Natural killer cell (primary cell): ENCODE measurements at places on chromosomes 6 and 20.

GRCh38 chr6:165821754-165822153 lies 158.7 kb upstream of the PDE10A start:
- no peaks in the 10 kb centered on the region for H3K36me3 ChIP-seq
- peaks cover 3% of the 10 kb centered on the region for H3K27me3 ChIP-seq
- H3K4me3 ChIP-seq = no peak overlapping the region
- no peak overlapping the region for H3K27ac ChIP-seq
- DNase-seq = no peak
- H3K4me1 ChIP-seq = no peaks in the 10 kb centered on the region

DNA sequence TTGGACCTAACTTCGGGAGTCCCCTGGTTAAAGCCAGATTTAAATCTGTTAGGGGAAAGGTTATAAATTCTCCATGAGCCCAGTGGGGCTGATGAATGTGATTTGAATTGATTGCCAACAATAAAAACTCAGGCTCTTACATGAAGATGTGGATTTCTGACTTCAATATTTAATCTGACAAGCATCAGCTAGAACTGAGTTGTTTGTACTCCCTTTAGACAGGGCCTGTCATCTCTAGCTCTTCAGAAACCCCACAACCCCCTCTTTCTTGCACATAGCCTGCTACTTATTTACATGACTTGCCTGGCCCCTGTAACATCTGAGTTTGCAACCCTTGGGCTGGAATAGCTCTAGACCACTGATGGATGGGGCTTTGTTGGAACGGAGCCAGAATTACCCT lies 191.6 kb upstream of the PLCB4 start:
- no peak overlapping the region for H3K4me3 ChIP-seq
- DNase-seq = no peak
- no peaks in the 10 kb centered on the region for H3K4me1 ChIP-seq
- H3K27me3 ChIP-seq = no peaks in the 10 kb centered on the region

DNA sequence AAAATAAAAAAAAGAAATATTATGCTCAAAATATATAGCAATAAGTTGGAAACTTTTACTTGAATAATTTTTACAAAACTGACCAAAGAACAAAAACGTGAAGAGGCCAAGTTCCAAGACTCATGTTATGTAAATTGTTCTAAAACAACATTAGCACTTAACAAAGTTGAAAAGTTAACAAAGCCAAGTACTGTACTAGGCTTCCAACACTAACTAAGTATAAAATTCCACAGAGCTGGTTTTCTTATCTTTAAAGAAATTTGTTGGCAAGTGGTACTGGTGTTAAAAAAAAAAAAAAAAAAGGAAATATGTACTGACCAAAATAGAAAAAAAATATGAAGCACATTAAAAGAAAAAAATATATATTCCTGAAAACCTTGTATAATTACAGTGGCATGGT lies 127.8 kb downstream of the SLC16A10 start:
- H3K4me1 ChIP-seq = no peaks in the 10 kb centered on the region
- no peak for DNase-seq
- no peak overlapping the region for H3K4me3 ChIP-seq
- no peaks in the 10 kb centered on the region for H3K36me3 ChIP-seq
- no peak overlapping the region for H3K27ac ChIP-seq

GRCh38 chr20:17504898-17505635 lies 26.1 kb downstream of the BFSP1 start:
- H3K27ac ChIP-seq = peak overlapping the region; percentile 74
- peak; percentile 82 for DNase-seq
- H3K36me3 ChIP-seq = no peaks in the 10 kb centered on the region
- H3K27me3 ChIP-seq = no peaks in the 10 kb centered on the region

DNA sequence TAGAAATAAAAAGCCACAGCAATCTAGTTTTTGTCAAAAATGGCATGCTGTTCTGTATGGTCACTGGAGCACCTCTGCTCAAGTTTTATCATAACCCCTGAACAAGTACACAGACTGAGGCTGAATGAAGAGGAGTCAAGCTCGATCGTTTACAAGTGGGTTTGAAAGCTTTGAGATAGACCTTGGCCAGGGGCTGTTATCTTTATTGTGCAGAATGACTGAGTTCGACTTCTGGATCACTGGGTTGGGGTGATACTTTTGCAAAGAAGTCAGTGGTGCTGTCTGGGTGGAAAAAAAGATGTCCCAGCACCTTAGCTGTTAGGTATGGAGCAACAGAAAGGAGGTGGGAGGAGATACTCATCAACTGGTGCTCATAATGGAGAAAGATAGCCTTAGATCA lies 446.0 kb downstream of the HACE1 start:
- H3K4me3 ChIP-seq = no peak overlapping the region
- no peak overlapping the region for H3K27ac ChIP-seq
- H3K4me1 ChIP-seq = no peaks in the 10 kb centered on the region
- no peak for DNase-seq

DNA sequence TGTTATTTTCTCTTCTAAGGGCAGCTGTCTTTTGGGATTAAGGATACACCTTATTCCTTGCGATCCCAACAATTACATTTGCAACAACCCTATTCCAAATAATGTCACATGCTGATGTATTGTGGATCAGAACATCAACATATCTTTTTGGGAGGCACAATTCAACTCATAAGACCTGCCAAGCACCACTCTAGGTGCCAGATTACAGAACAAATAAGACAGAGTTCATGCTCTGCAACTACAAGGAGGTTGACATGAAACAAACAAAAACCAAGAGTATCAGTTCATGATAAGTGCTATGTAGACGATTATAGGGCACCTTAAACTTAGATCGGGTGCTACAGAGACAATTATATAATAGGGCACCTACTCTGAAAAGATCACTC lies 203.2 kb upstream of the SGK1 start:
- peaks cover 3% of the 10 kb centered on the region for H3K4me1 ChIP-seq
- DNase-seq = no peak
- H3K27me3 ChIP-seq = no peaks in the 10 kb centered on the region

- H3K4me1 ChIP-seq = no peaks in the 10 kb centered on the region
- no peaks in the 10 kb centered on the region for H3K27me3 ChIP-seq
- no peak overlapping the region for H3K4me3 ChIP-seq
Observed at GRCh38 chr6:128494440-128494839, 26.0 kb downstream of the PTPRK start.

DNA sequence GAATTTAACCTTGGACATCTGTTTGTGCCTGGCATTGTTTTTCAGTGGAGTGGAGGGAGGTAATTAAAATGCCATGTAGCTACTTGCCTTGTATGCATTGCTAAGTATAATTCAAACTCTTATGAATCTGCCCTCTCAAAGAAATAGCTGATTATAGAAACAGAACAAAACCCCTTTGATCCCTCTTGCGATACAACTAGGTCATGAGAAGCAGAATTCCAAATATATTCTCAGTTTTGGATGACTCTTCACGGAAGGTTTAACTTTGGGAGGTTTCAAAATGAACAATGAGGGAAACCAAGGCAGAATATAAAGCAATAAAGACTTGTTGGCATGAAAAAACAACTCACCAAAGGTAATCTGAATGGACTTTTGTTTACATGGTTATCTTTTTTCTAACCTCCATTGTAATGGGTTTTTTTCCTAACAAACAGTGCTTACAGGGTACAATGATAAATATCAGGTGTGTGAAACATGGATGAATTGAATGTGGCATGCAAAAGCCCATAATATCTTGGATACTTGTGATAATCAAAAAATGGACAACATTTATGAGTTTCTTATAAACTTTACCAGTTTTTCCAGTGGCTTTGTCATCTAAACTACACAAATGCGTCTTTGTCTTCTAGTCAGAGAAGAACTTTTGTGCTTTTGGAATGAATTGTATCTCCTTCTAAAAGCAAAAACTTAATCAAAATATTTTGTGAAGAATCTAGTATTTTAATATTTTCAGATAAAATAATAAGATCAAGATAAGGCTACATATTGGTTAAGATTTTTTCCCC lies 15.7 kb upstream of the HEY2 start:
- no peaks in the 10 kb centered on the region for H3K4me1 ChIP-seq
- H3K27ac ChIP-seq = no peak overlapping the region
- DNase-seq = no peak
- no peak overlapping the region for H3K4me3 ChIP-seq

GRCh38 chr6:170190046-170190445 lies 100.8 kb downstream of the DLL1 start:
- no peak overlapping the region for H3K27ac ChIP-seq
- H3K27me3 ChIP-seq = no peaks in the 10 kb centered on the region
- peaks cover 23% of the 10 kb centered on the region for H3K4me1 ChIP-seq
- H3K4me3 ChIP-seq = no peak overlapping the region
- no peaks in the 10 kb centered on the region for H3K36me3 ChIP-seq

- DNase-seq = no peak
- no peaks in the 10 kb centered on the region for H3K4me1 ChIP-seq
- no peak overlapping the region for H3K27ac ChIP-seq
- no peak overlapping the region for H3K4me3 ChIP-seq
- no peaks in the 10 kb centered on the region for H3K27me3 ChIP-seq
Observed at GRCh38 chr6:139778688-139779087, 404.2 kb upstream of the CITED2 start.
